GM18507 (cell line): ENCODE measurements at places on chromosomes 11 and 22.

DNA sequence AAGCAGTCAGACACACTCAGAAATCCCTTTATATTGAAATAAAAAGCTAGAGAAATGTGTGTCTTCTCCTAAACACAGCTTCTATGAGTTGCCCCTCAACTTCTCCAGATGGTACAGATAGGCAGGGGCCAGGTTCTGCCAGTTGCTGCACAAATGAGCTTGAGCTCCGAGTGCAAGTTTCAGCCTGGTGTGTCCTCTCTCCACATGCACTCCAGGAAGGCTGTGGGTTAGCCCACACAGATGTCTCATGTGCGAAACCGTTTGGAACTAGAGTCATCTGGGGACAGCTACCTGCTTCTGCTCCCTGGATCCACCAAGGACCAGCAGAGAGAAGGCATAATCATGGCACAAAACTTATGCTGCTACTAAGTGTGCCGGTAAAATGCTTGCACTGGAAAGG, 812.6 kb downstream of the OPCML start:
- no peak for DNase-seq

- peak; percentile 54 for DNase-seq
Measured at GRCh38 chr11:47177229-47177845, 658 bp upstream of the ARFGAP2 start.

GRCh38 chr11:67174311-67174710, 55.2 kb downstream of the KDM2A start:
- DNase-seq: no peak

- no peak for DNase-seq
Measured at GRCh38 chr22:35226958-35227647, 30.2 kb upstream of the HMGXB4 start.
